ENCODE measurements at places on chromosomes 7 and 10.

- DNase-seq: no peak
These were observed 24.9 kb downstream of the TSPAN13 start for GRCh38 chr7:16778476-16778875.

- DNase-seq: no peak
These were observed 36.0 kb downstream of the MALSU1 start for GRCh38 chr7:23335136-23335535.

- no peak for DNase-seq
These were observed 29.9 kb downstream of the SPOCK2 start for GRCh38 chr10:72058347-72058898.

- DNase-seq: peak; percentile 96
These were observed 67.3 kb downstream of the VWA2 start for GRCh38 chr10:114306116-114306973.

DNA sequence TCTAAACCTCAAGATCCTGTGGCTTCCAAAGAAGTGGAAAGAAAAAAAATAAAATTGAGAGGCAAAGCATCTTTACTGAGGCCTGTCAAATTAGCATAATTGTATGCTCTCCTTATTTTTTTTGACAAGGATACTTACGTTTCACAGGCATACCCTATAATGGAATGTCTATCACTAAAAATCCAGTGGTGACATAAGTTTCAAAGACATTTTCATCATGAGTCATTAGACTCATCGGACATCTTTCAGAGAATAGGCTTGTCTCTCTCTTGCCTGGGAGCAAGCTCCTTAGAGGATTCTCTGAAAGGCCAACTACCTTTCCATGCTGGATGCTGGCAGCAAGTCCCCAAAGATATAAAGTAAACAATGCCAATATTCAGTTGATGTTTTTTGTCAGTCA, 380.7 kb upstream of the STEAP1 start:
- no peak for DNase-seq

DNA sequence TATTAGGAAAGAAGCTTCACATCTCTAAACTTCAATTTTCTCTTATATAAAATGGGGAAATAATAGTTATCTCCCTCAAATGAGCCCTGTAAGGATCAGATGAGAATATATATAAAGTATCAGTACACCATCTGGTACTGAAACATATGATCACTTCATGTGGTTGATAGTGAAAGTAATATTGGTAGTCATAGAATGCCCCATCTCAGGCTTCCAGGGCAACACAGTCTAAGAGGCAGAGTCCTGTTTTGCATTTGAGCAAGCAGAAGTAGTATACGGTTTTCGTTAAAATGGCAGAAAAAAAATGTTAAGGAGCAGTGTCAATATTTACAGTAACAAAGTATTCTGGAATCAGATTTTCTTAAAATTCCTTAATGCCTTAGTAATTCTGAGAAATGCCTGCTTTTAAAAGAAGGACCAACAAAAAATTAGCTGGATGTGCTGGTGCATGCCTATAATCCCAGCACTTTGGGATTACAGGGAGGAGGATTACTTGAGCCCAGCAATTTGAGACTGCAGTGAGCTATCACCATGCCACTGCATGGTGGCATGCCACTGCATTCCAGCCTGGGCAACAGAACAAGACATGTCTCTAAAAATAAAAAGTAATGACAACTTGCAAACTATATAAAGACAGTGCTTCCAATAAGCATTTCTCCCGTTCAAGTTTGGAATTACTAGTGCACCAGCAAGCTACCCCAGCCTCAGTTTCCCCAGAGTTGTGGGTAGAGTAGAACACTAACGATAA, 19.8 kb downstream of the KBTBD2 start:
- DNase-seq: no peak

- DNase-seq: no peak
These were observed 42.0 kb downstream of the FZD1 start for GRCh38 chr7:91306266-91306665.

GRCh38 chr10:83765731-83766130, 373.6 kb upstream of the GHITM start:
- DNase-seq: no peak

DNA sequence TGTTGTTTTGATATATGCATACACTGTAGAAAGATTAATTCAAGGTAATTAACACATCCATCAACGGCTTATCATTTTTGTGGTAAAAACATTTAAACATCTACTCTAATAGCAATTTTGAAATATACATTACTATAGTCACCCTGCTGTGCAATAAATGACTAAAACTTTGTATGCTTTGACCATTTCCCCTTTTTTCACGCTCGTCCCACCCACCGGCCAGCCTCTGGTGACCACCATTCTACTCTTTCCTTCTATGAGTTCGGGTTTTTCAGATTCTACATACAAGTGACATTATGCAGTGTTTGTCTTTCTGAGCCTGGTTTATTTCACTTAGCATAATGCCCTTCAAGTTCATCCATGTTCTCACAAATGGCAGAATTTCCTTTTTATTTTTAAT, 21.3 kb downstream of the CYCS start:
- no peak for DNase-seq

- DNase-seq: peak; percentile 73
These were observed 15.6 kb downstream of the LYZL1 start for GRCh38 chr10:29304264-29304994.

All from fibroblast of mammary gland (primary cell).